ENCODE measurements at places on chromosomes 2 and 18.
A peak's percentile ranks its signal among the peaks of the same experiment; 100 is the strongest.

GRCh38 chr2:155145758-155146229, 447.3 kb downstream of the KCNJ3 start:
- no peak for DNase-seq

- DNase-seq = no peak
These were observed 214.0 kb upstream of the KCNJ3 start for GRCh38 chr2:154484338-154485099.

DNA sequence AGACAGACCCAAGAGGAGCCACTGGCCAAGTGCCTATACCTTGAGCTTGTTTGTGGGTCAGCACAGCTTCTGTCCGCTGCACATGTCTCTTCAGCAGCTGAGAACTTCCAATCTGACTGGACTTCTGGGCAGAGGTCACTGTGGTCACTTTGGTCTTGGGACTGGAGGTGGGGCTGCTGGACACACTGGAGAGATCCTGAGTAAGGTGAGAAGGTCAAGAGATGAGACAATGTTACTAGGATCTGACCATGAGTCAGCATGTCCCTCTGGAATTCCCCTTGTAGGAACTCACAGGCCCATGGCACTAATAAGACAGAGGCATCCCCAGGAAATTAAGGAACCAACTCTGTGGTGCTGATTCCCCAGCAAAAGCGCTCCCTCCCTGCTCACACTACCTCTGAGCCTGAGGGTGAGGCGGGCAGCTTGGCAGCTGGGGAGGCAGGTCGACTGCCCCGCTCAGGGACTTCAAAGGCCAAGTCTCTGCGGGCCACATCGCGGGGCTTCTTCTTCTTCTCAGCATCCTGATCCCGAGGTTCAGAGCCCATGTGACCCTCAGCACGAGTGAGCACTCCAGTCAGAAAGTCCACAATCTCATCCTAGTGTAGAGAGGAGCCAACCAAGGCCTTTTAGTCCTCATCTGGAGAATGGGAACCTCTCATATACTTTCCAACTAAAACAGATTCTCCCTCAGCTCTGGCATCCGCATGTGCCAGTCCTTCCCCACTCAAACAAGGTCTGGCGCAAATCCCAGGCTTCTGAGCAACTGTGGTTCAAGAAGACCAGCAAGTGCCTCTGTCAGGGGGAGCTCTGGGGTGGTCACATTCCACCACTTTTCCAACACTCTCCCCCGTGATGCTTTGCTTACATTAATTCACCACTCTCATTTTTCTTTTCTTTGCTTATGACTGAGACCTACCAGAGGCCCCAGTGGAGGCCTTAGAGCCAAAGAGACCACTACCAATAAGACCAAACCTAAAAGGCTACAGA, 29.4 kb downstream of the KANSL3 start:
- DNase-seq = no peak

- DNase-seq = no peak
These were observed 46.5 kb downstream of the TET3 start for GRCh38 chr2:74031221-74031620.

DNA sequence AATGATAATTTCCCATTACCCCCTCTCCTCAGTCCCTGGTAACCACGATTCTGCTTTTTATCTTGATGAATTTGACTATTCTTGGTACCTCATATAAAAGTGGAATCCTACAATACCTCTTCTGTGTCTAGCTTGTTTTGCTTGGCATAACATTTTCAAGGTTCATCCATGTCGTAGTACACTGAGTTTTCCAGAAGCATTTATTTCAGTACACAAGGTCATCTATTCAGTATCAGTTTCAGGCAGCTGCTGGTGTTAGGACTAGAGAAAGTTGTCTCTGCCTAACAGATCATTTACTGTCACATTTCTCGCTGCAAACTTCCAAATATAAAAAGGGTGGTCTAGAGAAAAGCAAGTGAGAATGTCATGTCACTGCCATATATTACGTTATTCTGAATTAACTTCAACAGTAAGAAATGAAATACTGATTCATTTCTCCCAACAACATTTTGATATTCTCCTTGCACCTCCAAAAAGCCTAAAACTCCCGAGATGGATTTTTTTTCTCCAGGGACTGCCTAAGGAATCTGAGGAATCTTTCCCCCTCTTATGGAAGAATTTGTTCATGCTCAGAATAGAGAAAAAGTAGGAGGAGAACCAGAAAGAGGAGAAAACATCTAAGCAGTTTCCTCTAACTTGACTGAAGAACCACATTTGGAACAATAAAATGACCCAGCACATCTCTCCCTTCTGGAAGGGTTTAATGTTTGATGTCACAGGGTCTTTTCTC, 36.0 kb downstream of the CDK15 start:
- no peak for DNase-seq

DNA sequence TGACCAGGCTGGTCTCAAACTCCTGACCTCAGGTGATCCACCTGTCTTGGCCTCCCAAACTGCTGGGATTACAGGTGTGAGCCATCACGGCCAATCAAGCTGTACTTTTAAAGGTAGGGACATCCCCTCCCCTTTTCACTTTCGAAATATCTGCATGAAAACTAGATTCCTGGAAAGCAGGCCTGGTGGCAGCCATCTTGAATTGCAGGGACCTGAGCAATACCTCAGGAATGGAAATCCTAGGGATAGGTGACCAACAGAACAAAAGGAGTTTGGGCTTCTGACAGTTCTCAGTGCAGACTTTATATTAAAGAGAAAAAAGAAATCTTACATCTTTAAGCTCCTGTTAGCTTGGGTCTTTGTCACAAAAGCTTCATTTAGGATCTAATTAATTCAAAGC, 62.6 kb downstream of the KLF7 start:
- DNase-seq = no peak

DNA sequence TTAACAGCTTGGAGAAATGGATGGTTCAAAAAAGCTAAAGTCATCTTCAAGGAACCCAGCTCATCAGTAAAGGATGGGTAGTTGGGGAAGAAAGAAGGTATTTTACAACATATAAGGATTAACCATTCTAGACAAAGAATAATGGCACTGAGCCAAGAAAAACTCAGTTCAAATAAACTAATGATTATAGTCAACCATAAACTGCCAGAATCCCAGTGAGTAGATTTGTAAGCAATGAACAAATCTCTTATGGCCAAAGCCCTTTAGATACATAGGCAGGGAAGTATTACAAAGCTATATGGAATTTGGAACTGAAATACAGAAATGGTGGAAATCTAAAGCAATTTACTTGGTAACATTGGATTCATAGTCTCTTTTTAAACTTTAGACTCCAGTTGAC, 92.4 kb upstream of the ZFP36L2 start:
- DNase-seq = no peak

DNA sequence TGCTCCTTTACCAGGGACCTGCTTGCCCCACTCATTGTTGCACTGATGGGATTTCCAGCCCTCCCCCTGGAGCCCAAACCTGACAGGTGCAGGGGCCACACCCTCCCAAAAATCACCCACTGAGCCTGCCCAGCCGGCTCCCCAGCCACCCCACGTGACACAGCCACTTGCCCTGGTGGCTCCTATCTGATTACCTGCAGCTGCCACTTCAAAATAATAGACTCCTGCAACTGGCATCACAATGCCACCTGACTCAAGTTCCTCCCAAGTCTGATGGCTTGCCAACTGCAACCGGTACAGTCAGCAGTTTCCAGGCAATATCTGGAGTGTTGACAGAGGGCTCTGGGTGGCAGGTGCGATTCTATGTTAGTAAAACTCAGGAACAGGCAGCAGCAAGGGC, 66.2 kb downstream of the CRACDL start:
- no peak for DNase-seq

GRCh38 chr18:34224423-34225217, at the start of gene NOL4:
TSS of gene NOL4 (minus strand) at chr18:34224913. CDS start at chr18:34223253, 1,660 bp downstream.
- no peak for DNase-seq

- no peak for DNase-seq
These were observed 264.7 kb upstream of the SYT4 start for GRCh38 chr18:43542016-43542415.

DNA sequence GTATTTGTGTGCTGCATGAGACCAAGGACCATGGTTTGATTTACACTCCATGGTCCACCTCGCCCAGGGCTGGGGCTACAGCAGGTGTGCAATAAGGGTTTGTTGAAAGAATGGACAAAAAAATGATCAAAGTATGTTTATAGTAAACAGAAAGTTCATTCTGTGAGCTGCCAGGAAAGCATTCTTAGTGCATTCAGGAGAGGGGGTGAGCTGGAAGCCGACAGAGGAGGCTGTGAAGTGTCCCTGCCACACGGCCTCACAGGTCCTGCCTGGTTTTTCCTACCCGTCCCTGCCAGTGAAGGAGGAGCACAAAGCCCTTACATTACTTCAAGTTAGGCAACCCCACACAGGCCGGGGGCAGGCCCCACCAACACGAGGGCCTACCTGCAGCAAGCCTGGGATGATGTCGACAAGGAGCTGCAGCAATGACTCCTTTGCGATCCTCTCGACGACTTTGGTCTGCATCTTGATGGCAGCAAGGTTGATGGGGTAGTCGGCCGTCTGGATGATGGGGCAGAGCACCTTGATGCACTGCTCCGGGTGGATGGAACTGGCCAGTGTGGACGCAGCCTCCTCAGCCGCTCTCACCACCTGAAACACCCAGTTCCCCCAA, 63.2 kb upstream of the TFCP2L1 start:
- DNase-seq = no peak

GRCh38 chr2:1854729-1855547, 110.6 kb upstream of the PXDN start:
- DNase-seq = no peak

GRCh38 chr2:25082002-25082622, 40.2 kb downstream of the EFR3B start:
- DNase-seq = no peak

DNA sequence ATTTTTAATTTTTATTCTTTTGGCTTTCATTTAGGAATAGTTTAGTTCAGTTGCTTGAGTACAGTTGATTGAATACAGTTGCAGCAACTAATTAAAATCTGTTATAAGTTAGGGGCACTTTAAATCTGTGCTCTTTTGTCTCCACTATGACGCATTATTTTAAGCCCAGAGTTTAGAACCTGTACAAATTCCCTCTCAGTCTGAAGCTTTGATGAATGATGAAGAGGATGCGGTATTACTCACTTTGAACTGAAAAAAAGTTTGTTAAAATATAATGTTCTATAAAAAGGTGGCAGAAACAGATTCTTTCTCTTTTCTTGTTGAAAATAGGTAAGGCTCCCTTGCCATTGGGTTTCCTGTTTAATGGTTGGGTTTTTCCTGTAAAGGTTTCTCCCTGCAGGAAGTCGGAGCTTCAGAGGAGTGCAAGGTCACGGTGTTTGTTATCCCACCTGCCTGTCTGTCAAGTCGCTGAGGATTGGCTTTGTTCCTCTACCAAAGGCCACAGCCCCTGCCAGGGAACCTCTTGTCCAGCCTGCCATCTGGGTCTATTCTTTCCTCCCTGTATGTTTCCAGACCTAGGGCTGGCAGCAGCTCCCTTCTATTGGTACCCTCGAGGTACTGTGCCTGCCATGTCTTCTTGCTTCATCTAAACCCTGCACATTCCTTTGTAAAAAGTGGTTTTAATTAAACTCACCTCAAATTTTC, 43.8 kb upstream of the FN1 start:
- DNase-seq = no peak

GRCh38 chr2:22741216-22741615, 643.8 kb upstream of the KLHL29 start:
- DNase-seq = no peak

GRCh38 chr18:12911025-12911928, 27.2 kb upstream of the PTPN2 start:
- peak; percentile 37 for DNase-seq

DNA sequence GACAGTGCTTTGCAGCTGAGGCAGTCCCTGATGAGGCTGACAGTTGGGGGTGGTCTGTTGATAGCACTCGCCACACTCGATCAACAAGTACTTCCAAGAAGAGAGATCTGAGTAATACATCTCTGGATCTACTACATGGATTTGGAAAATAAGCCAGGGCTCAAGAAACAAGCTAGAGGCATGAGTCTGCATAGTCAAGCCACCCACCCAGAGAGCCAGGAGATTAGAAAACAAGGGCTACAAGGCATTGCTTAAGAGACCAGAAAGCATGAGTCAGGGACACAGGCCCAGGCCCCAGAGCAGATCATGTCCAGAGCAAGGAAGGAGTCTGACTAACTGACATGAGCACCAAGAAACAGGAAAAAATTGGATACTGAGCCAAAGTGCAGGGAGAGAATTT, 196.9 kb upstream of the CWC22 start:
- DNase-seq = no peak

- no peak for DNase-seq
These were observed 459.4 kb upstream of the MC4R start for GRCh38 chr18:60831971-60832370.

- DNase-seq = no peak
These were observed 13.3 kb downstream of the TWIST2 start for GRCh38 chr2:238861013-238861730.

DNA sequence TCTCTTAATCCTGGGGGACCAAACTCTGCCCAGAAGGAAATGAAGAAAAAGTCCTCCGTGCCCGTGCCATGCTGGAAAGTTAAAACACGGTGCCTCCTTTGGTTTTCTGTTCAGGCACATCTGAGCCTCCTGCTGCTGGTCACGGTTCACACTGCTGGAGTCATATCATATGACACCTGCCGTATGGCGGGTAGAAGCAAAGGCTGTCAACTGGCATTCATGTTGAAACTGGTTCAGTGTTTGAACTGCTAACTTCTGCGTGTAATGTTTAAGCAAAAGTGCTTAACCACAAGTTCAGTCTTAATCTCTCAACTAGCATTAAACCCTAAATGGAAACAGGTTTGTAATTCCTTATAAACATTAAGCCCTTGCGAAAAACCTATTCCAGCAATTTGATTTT, 3.1 kb downstream of the STK39 start:
- peak; percentile 19 for DNase-seq

DNA sequence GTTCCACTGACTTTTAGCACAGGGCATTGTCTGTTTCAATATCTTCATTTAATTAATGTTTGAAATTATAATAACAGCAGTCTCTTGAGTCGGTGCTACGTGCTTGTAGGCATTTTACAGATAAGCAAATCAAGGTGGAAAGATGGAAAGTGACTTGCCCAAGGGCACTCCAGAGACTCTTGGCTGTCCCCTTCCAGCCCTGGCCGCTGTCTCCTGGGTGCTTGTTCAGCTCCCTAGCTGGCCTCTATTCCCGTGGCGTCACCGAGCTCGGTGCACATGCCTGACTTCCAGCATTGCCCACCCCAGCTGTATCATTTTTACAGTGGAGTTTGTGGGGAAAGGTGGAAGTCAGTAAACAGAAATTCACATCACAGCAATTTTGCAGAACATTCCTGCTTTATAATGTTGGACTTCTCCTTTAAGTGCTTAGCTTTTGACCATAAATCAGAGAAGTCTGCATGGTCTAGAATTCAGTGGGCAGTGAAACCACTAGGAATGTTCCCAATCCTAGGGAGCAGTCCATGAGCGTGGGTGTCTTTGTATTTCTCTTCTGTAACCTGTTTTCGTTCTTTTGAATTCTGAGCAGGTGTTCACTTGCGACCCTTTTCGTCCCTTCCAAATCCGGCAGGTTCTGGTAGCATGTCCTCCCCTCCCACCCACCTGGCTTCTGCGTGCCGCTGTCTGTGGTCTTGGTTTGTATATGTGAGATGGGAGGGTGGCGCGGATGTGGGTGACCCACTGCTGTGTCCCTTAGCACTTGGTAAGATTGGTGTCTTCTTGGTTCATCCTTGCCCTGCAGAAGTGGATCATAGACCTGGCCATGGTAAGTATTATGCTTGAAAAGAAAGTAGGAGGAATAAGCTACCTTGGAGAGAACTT, 8.4 kb downstream of the SLC66A3 start:
- no peak for DNase-seq

All from CD8-positive, alpha-beta memory T cell (primary cell).